ENCODE measurements at places on chromosomes 6 and 20.

DNA sequence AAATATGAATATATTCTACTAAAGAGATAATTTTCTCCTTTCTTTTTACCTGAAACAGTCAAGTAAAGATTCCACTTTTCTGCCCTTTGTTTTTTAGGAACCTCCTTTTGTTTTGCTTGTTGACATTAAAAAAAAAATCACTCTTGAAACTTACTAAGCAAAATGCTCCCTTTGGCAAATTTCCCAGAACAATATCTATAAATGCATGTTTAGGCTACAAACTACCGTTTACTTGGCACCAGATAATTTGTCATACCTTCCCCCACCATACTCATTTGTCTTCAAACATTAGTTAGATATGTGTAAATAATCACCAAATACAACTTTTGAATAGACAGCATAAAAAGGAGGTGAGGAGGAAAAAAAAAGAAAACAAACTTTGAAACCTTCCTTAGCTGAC is 604.7 kb downstream of the RFPL4B start:
- no peak for DNase-seq

GRCh38 chr20:52749938-52750337 is 222.2 kb upstream of the TSHZ2 start:
- no peak for DNase-seq

DNA sequence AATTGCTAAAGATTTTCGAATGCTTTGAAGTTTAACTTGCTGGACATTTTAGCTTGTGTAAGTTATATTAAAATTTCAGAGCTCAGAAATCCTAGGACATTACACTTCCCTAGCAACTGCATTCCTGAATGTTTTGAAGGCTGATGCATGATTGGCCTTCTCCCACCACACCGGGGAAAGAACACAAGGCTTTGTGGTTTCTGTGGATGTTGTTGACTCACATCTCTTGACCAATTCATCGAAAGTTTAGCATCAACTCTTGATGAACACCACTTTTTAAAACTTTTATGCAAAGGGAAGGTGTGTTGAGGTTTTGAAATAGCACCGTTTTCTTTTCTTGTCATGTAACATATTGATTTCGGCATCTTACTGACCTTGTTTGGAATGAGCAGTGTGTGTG is 81.1 kb downstream of the RIMS1 start:
- DNase-seq, result no peak

DNA sequence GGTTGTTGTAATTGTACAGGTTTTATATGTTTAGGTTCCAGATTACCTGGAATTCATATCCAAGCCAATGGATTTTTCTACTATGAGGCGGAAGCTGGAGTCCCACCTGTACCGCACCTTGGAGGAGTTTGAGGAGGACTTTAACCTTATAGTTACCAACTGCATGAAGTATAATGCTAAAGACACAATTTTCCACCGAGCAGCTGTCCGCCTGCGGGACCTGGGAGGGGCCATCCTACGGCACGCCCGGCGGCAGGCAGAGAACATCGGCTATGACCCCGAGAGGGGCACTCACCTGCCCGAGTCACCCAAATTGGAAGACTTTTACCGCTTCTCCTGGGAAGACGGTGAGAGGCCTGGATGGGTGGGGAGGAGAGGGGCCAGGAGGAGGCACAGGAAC is 13.6 kb downstream of the BRPF3 start:
- DNase-seq, result no peak

GRCh38 chr6:72466971-72467566 is 154.8 kb upstream of the KCNQ5 start:
- DNase-seq, result no peak

- DNase-seq, result no peak
Observed at GRCh38 chr20:37976887-37977286, 56.4 kb downstream of the TTI1 start.

GRCh38 chr6:63819831-63820230 is 184.2 kb downstream of the PHF3 start:
- no peak for DNase-seq

DNA sequence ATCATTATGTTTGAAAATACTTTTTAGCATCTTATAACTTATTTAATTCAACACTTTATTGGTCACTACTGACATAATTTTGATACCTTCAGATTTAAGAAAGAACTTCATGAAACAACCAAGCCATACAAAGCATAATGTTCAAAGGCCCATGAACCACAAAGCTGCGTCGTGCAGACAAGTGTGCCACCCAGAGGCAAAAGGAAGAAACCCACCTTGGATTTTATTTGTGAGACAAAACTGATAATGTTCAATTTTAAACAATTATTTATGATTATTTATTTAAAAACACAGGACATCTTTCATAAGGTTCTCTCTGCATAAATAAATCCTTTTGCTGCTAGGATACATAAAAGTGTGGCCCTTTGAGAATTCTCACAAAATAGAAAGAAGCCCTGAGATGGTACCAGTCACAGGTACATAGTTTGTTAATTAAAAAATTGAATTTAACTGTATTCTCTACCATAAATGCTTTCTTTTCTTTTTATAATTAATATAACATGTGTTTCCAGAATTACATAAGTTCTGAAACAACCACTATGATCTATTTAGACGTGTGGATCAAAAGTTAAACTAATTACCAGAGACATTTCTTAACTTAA is 143.7 kb downstream of the RALGAPA2 start:
- DNase-seq, result no peak

GRCh38 chr6:50925548-50925947 is 106.9 kb downstream of the TFAP2B start:
- DNase-seq, result no peak

GRCh38 chr20:52426856-52427255 is 235.3 kb upstream of the ZFP64 start:
- no peak for DNase-seq

DNA sequence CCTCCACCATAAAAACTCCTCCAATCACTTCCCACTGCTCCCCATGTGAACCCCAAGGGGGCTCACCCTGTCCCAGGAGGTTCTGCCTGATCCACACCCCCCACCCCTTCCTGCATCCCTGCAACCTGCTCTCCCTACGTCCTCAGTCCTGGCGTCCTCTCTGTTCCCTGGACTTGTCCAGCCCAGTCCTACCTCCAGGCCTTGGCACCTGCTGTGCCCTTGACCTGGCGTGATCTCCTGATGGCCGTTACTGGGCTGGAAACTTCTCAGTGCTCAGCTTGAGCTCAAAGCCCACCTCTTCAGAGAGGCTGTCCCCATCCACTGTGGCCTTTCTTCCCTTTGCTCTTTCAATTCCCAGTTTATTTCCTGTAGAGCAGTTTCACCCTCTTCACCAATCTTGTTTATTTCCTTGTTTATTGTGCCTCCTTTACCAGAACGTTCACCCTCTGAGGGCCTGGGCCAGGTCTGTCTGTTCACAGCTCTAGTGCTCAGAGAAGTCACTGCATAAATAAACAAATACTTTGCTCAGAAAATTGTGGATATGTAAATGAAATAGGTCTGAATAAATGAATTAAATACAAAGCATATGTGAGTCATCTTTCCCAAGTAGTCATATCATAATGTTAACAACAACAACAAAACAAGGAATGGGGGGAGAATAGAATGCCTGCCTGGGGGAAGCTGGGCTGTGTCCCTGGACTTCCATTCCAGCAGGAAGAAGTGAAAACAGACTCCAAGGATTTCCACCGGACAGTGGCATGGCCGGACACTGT is 175.7 kb upstream of the SULF2 start:
- no peak for DNase-seq

DNA sequence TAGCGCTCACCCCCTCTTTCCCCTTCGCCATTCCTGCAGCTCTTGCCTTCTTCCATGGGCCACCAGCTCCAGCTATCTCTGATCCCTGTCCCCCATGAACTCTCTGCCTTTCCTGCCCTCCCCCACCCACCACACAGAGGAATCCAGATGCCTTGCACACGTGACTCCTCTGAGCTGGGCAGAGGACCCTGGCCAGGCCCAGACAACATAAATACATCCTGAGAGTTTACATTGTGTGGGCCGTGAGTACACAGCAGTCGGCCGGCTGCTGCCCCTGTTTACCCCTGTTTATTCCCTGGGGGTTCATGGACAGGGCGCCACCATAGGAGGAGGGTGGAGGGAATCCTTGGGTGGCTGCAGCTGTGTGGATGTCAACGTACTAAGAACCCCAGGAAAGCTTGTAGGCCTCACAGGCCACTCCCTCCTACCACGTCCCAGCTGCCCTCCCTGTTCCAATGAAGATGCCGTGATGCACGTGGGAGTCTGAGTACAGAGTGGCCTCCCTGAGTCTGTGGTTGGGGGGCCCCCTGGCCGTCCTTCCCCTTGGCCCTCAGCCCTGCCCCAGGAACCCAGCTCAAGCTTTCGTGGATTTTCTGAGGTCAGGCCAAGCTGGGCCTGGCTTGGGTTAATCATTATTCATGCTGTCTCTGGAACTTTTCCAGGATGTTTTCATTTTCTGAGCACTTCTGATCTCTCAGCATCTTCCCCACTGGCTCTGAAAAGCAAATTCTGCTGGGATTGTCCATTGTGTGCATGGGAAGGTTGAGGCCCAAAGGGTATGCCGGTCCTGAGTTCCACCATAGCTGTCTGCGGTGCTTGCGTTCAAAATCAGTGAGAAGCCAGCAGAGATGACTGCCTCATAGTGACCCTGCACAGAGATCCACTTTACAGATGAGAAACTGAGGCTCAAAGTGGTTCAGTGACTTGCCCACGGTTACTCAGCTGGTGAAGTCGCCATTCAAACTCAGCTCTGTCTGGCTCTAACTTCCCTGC is 136.3 kb downstream of the MRPL14 start:
- no peak for DNase-seq

DNA sequence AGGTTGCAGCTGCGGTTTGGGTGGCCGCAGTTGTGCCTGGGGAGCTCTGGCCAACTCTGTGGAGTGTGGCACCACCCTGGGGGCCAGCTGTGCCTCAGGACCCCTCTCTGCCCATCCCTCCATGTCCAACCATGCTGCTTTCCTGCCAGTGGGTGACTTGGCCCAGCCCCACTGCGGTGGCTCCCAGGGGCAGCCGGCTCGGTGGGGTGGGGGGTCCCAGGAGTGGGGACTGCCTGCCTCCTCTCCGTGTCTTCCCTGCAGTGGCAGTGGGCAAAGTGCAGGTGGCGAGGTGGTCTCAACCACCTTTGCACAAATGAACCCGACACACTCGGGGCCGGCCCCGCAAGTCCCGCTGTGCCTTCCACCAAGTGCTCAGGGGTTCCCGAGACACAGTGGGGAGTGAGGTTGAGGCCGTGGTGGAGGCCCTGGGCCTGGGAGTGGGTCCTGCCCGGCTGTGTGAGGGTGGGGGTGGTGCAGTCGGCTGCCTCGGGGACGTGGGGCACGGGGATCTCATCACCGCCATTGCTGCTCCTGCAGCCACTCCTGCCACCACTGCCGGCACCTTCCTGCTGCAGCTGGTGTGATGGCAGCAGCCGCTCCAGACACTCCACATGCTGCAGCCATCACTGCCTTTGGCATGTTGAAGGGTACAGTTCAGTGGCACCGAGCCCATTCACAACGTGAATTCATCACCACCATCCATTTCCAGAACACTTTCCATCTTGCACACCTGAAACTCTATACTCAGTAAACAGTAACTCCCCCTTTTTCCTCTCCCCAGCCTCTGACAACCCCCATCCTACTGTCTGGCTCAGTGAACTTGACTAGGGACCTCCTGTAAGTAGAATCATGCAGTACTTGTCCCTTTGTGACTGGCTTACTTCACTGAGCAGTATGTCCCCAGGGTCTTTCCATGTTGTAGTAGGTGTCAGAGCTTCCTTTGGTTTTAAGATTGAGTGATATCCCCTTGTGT is 10.7 kb upstream of the SLCO4A1 start:
- DNase-seq, result no peak

DNA sequence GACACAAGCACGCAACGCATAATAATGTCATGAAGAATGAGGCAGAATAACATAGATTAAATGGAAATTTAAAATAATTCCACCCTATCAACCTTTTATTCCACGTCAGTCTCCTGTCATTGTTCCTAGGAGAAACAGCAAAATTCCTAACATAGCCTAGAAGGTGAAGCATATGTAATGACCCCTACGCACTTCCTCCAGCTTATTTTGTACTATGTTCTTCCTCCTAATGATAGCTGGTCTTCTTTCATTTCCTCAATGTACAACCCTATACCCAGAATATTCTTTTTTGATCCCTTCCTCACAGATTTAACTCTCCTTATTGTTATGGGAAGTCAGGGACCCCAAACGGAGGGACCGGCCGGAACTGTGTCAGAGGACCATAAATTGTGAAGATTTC is 122.0 kb upstream of the CARMIL1 start:
- DNase-seq, result no peak

DNA sequence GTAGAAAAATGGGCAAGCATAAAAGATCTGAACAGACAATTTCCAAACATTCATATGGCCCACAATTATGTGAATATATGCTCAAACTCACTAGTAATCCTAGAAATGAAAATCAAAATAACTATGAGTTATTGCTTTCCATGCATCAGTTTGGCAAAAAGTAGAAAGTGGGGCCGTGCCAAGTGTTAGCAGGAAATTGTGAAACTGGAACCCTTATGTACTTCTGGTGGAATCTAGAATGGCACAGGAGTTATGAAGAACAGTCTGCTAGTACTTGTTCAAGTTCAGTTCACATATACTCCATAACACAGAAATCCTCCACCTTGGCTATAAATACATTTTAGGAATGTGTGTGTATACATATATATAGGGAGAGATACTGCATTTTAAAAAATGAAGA is 89.8 kb downstream of the EYA2 start:
- DNase-seq, result no peak

DNA sequence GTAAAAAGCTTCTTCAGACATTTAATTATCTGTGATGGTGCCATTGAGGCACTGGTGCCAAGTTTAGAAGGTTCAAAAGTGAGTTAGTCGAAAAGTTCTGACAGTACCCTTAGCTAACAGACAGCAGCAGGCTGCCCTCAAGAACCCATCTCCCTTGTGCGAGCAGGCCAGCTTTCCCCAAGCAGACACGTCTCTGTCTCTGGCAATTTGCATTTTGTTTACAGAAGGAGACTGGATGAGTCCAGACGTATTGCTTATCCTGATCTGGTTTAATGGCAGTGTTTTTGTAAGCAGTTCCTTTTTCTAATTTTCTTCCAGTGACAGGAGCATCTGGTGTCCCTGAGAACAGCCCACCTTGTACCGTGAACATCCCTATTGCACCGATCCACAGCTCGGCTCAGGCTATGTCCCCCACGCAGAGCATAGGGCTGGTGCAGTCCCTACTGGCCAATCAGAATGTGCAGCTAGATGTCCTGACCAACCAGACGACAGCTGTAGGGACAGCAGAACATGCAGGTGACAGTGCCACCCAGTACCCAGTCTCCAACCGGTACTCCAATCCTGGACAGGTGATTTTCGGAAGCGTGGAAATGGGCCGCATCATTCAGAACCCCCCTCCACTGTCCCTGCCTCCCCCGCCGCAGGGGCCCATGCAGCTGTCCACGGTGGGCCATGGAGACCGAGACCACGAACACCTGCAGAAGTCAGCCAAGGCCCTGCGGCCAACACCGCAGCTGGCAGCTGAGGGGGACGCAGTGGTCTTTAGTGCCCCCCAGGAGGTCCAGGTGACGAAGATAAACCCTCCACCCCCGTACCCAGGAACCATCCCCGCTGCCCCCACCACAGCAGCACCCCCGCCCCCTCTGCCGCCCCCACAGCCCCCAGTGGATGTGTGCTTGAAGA is 58.3 kb upstream of the TMEM181 start:
- DNase-seq, result no peak
